Stimulated activated CD4-positive, alpha-beta T cell treated with anti-CD3 and anti-CD28 coated beads, TNF-alpha, amount 100 ng/mL, for 48 hours (primary cell): ENCODE measurements at places on chromosomes 12 and 14.

DNA sequence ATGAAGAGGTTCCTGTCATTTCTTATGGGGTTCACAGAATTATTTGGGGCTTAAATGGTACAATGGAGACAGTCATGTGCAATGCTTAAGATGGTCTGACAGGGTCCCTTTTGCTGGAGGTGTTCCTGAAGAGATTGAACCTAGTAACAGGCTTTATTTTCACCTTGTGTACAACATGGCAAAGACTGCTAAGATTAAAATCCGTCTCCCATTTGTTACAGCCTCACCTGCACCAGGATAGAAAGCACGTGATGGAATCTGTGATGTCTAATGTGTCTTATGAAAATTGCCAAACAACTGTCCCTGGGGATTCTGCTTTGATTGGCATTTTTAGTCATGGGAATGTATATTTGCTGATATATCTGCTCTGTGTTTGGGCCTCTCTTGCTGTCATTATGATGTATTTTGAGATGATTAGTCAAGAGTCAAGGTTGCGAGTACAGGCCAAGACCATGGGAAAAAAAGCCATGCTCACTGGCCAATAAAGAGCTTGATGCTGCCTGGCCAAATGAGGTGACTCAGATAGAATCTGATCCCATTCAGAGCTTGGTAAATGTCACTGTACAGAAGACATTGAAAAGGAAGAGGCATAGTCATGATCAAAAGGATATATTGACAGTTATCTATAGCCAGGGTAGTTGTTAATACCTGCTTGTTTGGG is 96.1 kb downstream of the FLRT2 start:
- no peak for DNase-seq

- peak; percentile 52 for DNase-seq
Measured at GRCh38 chr14:70807898-70808415, 1.4 kb downstream of the MAP3K9 start.

GRCh38 chr14:39090548-39091111 is 12.4 kb downstream of the SEC23A start:
- no peak for DNase-seq

- DNase-seq, result no peak
Measured at GRCh38 chr14:71220462-71220861, 313.2 kb downstream of the PCNX1 start.

DNA sequence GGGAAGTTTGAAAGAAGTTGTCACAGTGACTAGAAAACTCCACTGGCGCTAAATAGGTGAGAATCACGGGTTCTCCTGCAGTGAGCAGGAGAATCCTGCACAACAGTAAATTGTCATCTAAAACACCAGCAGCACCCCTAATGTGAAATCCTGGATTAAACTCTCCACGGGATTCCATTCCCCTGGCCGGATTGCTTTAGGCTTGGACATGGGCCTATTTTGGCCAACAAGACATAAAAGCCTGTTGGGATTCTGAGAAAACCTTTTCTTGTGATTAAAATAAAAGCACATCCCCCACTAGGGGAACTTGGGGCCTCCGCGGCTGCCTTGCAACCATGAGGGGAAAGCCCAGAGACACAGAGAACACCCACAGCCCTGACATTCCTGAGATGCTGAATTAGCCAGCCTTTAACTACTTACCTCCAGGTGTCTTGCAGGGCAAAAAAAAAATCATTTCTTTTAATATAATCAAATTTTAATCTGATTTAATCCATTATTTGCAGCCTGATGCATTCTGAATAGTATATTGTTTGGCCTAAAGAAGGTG is 21.0 kb upstream of the TSPAN11 start:
- no peak for DNase-seq

DNA sequence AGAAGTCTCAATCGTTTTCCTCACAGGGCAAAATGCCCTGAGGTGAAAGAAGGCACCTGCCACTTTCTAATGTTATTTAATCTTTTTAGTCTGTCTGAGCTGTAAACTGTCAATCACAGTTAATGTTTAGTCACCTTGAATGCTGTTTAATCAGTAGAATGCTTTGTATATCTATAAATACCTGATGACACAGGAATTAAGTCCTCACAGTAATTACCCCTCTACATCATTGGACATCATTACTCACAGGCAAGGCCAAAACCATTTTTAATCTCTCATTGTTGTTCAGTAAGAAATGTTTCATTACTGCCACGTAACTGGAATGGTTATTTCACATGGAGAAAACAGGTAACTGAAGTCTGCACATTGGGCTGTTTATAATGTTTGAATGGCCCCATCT is 178.8 kb downstream of the EXOC5 start:
- no peak for DNase-seq

GRCh38 chr14:105150026-105150367 is 18.6 kb downstream of the JAG2 start:
- DNase-seq, result no peak

- DNase-seq, result no peak
Measured at GRCh38 chr12:39440101-39440500, 2.8 kb downstream of the KIF21A start.

DNA sequence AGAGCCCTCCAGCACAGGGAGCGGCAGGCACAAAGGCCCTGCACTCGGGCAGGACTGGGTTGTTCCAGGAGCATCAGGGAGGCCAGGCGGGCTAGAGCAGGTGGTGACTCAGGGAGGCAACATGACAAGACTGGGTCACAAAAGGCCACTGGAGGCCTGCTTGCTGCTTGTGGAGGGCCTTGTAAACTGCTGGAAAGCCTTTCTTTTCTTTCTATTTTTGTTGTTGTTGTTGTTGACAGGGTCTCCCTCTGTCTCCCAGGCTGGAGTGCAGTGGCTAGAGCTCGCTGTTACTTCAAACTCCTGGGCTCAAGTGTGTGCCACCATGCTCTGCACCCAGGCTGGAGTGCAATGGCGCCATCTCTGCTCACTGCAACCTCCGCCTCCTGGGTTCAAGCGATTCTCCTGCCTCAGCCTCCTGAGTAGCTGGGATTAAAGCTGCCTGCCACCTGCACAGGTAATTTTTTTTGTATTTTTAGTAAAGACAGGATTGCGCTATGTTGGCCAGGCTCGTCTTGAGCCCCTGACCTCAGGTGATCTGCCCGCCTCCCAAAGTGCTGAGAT is 11.8 kb upstream of the RCOR1 start:
- DNase-seq, result no peak

DNA sequence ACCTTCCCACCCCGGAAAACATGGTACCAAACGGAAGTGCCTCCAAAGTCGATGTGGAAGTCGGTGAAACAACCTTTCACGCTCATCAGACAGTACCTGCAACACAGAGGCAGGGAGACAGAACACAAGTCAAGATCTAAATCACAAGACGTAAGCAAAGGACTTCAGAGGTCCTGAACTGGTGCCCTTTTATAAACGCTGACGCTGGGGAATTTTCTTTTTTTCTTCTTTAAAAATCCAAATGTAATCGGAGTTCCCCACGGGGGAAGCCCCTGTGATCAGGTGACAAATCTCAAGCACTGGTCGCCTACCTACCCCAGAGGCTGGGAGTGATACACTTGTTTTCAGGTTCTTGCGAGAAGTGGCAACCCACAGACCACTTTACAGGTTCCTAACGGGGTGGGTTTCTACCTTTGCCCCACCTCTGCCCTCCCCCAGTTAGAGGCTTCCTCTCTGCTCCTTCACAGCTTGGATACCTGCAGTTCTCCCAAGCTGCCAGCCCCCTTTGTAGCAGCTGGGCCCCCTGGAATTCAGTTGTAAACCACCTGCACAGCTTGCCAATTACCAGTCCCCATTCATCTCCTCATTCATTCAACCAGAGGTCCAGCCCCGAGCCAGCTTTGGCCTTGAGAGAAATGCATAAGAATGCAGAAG is 46.2 kb downstream of the KDM2B start:
- DNase-seq, result peak; percentile 31

GRCh38 chr14:70237710-70238109 is 49.0 kb upstream of the SLC8A3 start:
- DNase-seq, result no peak

GRCh38 chr12:48199774-48200221 is 3.3 kb downstream of the OR10AD1 start:
- no peak for DNase-seq

GRCh38 chr14:75479770-75480600 is 42.3 kb upstream of the BATF start:
- DNase-seq, result no peak

GRCh38 chr12:59181196-59181777 is 261.0 kb upstream of the LRIG3 start:
- no peak for DNase-seq

- no peak for DNase-seq
Measured at GRCh38 chr12:77847060-77847541, 16.4 kb downstream of the NAV3 start.

DNA sequence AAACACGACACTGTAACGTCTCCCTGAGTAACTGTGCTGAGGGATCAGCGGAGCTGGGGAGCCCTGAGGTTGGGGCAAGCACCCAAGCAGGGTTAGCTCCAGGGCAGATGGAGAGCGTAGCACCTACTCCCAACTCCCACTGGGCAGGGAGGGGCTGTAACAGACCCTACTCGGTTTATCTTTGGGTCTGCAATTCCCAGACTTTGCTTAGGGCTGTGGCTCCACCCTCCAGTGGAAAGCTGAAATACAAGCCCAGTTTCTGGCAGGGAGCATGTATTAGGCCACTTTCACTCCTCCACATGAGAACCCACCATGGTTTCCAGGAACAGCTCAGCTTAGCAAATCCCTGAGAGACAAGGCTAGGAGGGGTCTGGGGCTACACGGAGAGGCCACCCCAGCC is 17.3 kb upstream of the TC2N start:
- DNase-seq, result no peak

DNA sequence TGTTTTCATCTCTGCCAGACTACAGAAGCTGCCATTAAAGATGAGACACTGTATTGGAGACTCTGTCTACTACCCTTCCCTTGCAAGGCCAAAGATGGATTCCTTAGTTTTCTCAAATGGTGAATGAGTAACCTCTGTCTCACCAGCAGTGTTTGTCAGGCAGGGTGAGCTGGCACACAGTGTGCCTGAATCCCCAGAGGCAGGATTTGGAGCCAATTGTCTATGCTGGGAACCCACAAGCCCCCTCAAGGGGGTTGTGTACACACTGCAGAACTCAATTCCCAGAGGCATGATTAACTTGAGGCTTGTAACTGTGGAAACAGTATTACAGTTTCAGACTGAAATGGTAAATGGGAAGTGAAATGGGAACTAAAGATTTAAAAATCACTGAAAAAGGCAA is 136.8 kb upstream of the PTPRB start:
- DNase-seq, result no peak

GRCh38 chr12:15852383-15852782 is 29.8 kb upstream of the STRAP start:
- no peak for DNase-seq

DNA sequence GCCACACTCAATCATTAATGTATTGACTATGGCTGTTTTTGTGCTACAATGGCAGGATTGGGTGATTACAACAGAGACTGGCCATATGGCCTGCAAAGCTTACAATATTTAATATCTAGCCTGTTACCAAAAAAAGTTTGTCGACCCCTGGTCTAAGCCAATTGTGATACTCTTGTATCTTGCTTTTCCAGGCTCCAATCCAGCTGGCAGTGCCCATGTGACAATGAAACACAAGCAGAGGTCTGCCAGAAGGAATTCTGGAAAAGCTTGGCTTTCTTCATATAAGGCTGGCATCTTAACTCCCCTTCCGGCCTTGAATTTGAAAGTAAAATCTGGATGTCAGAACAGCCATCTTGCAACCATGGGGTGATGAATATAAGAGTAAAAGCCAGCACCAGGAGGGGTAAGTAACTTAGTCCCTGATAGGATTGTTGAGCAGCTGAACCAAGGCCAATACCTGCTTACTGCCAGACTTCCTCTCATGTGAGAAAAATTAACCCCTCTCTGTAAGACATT is 458.7 kb downstream of the TMTC2 start:
- DNase-seq, result no peak

DNA sequence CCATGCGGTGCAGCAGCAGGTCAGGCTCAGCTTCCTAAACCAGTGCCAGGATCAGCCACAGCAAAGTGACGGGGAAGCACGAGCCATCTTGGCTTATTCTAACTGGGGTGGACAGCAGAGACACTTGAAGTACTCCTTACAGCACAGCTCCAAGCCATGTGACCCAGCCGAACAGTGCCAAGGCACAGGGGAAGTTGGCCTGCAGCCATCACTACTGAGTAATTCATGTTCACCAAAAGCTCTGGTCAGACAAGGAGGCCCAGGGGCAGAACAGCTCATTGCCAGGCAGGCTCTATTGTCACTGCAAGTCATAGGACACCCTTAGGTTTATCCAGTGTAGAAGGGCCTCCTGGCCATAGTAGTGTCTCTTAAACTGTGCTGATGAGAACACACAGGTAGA is 23.4 kb upstream of the SLC35F4 start:
- DNase-seq, result no peak

DNA sequence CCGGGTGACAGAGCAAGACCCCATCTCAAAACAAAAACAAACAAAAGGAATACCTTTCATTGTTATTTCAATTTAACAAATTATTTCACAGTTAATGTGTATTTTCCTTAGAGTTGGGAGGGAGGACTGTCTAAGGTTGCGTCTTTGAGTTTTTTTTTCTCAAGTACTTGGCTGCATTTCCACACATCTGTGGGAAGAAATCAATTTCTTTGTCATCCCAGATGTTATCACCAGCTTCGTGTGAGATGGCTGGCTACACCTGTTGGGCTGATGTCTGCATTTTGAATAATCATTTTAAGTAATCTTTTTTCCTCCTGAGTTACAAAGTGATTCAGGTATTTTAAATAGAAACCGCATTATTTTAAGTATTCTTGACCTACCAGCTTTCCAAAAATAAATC is 59.4 kb downstream of the EML1 start:
- DNase-seq, result no peak

GRCh38 chr12:71134405-71134804 is 23.4 kb downstream of the TSPAN8 start:
- DNase-seq, result no peak

DNA sequence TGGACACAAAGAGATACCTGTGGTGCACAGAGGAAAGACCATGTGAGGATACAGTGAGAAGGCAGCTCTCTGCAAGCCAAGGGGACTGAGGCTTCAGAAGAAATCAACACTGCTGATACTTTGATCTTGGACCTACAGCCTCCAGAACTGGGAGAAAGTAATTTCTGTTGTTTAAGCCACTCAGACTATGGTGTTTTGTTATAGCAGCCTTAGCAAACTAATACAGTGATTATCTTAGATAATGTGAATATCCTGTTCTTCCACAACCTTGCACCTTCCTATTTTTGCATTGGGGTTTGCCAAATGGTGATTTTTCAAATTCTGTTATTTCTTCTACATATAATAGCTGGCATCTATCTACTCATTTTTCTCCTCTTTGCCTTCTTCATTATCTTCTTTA is 8.2 kb upstream of the C14orf93 start:
- DNase-seq, result no peak

GRCh38 chr12:7729746-7730145 is 17.4 kb downstream of the CLEC4C start:
- no peak for DNase-seq

- DNase-seq, result no peak
Measured at GRCh38 chr14:30638926-30639325, 16.8 kb downstream of the SCFD1 start.

- peak; percentile 49 for DNase-seq
Measured at GRCh38 chr14:34227834-34228649, 234.0 kb downstream of the SPTSSA start.
